Type B pancreatic cell (in vitro differentiated cells): ENCODE measurements at places on chromosomes 2 and 18. TPM values are rescaled to one million over a fixed set of nuclear protein-coding genes. Genes with fewer than 3 reads are reported as not detected.
A peak's percentile ranks its signal among the peaks of the same experiment; 100 is the strongest.

ZNF407 gene
- 11.3 and 14.7 TPM in 2 replicates for total RNA-seq

POLR1A gene
- total RNA-seq: 54.9 and 57.6 TPM in 2 replicates

MTHFD2 gene
- 73.5 and 85.9 TPM in 2 replicates for total RNA-seq

- H3K4me1 ChIP-seq: peaks cover 6% of the 10 kb centered on the region
- peak; percentile 90 for DNase-seq
- H3K27ac ChIP-seq: no peak overlapping the region
- H3K27me3 ChIP-seq: peaks cover 3% of the 10 kb centered on the region
- H3K4me3 ChIP-seq: no peak overlapping the region
Observed at GRCh38 chr18:79378536-79379250, 17.0 kb upstream of the NFATC1 start.

DNA sequence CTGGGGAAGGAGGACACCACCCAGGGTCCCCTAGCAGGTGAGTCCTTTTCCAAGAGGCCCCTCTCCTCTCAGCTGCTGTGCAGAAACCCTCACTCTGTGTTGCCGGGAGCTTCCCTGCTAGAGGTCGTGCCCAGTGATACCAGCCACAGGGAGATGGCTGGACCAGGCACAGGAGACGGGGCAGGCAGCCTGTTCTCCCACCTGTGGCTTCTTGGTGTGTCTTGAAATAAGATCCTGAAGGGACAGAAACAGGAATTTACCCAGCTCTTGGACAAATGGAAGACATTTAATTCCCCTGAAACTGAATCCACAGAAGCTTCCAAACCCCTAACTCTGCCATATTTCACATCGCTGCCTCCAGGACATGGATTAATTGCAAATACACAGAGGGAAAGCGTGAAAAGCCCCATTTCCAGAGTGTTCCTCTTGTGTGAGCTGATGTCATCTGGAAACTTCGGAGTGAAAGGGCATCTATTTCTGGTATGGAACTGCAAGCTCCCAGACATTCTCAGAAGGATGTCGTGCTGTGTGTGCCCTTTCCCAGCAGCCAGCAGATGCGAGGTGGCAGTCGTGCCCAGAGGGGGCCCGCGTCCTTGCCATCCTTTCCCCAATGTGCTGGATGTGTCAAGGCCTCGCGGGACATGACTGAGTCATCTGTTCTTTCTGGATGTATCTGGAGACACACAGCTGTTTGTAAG, 177.7 kb downstream of the SEPTIN10 start:
- H3K36me3 ChIP-seq: peaks cover 15% of the 10 kb centered on the region
- peaks cover 7% of the 10 kb centered on the region for H3K27me3 ChIP-seq
- H3K27ac ChIP-seq: no peak overlapping the region
- no peak for DNase-seq
- peaks cover 34% of the 10 kb centered on the region for H3K4me1 ChIP-seq

GRCh38 chr2:181882246-181883020, 9.1 kb upstream of the ITPRID2 start:
- H3K27me3 ChIP-seq: no peaks in the 10 kb centered on the region
- H3K4me1 ChIP-seq: no peaks in the 10 kb centered on the region
- DNase-seq: no peak
- no peak overlapping the region for H3K27ac ChIP-seq
- no peaks in the 10 kb centered on the region for H3K36me3 ChIP-seq

- H3K27me3 ChIP-seq: peaks cover 100% of the 10 kb centered on the region
- peak overlapping the region; percentile 18 for H3K4me3 ChIP-seq
- DNase-seq: peak; percentile 36
Observed at GRCh38 chr2:118857677-118858484, 10.4 kb upstream of the EN1 start.

DNA sequence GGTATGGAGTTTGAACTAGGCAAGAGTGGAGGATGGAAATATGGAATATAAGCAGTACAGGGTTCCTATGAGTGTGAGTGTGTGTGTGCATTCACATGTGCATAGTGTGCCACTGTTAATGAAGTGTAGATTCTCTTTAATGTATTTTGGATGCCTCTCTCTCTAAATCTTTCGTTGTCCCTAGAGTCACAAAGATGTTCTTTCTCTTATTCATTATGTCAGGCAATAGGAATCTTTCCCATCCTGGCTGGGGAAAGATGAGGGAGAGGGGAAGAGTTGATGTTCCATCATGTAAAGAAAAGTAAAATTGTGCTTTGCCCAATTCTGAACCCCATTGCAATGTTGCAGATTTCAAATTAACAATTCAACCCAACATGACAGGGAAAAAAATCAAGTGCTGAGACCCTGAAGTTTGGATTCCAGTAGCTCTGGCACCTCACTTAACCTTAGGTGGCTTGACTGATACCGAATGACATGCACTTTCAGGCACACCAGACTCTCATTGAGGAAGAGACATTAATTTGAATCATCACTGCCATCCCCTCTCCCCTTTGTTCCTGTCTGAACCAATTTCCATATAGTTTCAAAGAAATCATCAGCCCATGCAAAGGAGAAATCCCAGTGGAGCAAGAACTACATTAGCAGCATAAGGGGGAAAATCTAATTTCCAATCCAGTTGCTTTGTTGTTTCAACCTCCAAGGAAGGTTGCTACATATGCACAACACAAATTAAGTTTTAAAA, 28.0 kb downstream of the KLF7 start:
- DNase-seq: no peak
- H3K27me3 ChIP-seq: no peaks in the 10 kb centered on the region
- H3K27ac ChIP-seq: no peak overlapping the region
- H3K36me3 ChIP-seq: peaks cover 13% of the 10 kb centered on the region
- H3K4me1 ChIP-seq: peaks cover 71% of the 10 kb centered on the region
- no peak overlapping the region for H3K4me3 ChIP-seq

- no peaks in the 10 kb centered on the region for H3K27me3 ChIP-seq
- no peaks in the 10 kb centered on the region for H3K4me1 ChIP-seq
- no peak overlapping the region for H3K4me3 ChIP-seq
- peaks cover 20% of the 10 kb centered on the region for H3K36me3 ChIP-seq
- DNase-seq: no peak
- no peak overlapping the region for H3K27ac ChIP-seq
Observed at GRCh38 chr18:63249771-63250170, 69.8 kb downstream of the BCL2 start.

GRCh38 chr2:45614330-45614729, 3.3 kb upstream of the SRBD1 start:
- peaks cover 2% of the 10 kb centered on the region for H3K27me3 ChIP-seq
- H3K4me1 ChIP-seq: peaks cover 5% of the 10 kb centered on the region
- H3K36me3 ChIP-seq: no peaks in the 10 kb centered on the region
- H3K4me3 ChIP-seq: no peak overlapping the region

- H3K27ac ChIP-seq: no peak overlapping the region
- H3K36me3 ChIP-seq: peaks cover 20% of the 10 kb centered on the region
- no peak for DNase-seq
- no peak overlapping the region for H3K4me3 ChIP-seq
- peaks cover 8% of the 10 kb centered on the region for H3K4me1 ChIP-seq
Observed at GRCh38 chr2:196307775-196308305, 136.5 kb upstream of the STK17B start.

DNA sequence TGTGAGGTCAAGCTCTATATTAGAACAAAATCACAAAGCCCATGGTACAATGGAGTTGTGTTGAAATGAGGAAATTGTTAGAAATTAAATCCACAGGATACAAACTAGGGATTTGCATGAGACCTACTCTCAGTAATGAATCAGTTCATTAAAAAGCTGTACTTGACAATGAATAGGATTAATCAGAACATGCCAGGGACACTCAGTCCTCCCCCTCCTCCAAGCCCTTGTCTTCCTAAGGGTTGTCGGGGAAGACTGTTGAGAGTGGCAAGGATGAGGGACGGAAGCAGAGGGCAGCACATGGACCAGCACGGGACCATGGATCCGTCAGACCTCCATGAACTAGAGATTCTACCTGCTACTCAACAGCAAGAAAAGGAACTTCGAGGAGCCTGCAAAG, 39.8 kb downstream of the SPRED2 start:
- peaks cover 4% of the 10 kb centered on the region for H3K36me3 ChIP-seq
- no peak overlapping the region for H3K4me3 ChIP-seq
- DNase-seq: no peak
- H3K4me1 ChIP-seq: peaks cover 60% of the 10 kb centered on the region
- no peak overlapping the region for H3K27ac ChIP-seq
